A549 treated with Mapracorat at 1 μM for 4 hours (cell line): ENCODE measurements at places on chromosomes 2 and 18. TPM values are rescaled to one million over a fixed set of nuclear protein-coding genes. Genes with fewer than 3 reads are reported as not detected.

Gene SERPINB4
- total RNA-seq: 0.08 to 0.09 TPM in 2 of 5 replicates, not detected in the others

Gene CERS6
- total RNA-seq: 14.2 to 16.8 TPM (median 16.4 TPM) in 5 replicates

Gene ENOSF1
- 21.1 to 27.6 TPM (median 25.6 TPM) in 5 replicates for total RNA-seq

Gene CCL20
- total RNA-seq: 4.2 to 9.2 TPM (median 6.9 TPM) in 5 replicates

Gene ADAM23
- 8.4 to 10.2 TPM (median 9.2 TPM) in 5 replicates for total RNA-seq

Gene TCF7L1
- total RNA-seq: 7.8 to 10.4 TPM (median 9.9 TPM) in 5 replicates

Gene DCDC2C
- total RNA-seq: 0.24 to 0.57 TPM (median 0.38 TPM) in 3 of 5 replicates, not detected in the others

Gene KCNG2
- total RNA-seq: not detected in 5 replicates

Gene SCYGR7
- total RNA-seq: not detected in 5 replicates

Gene TDRD15
- total RNA-seq: not detected in 5 replicates

Gene TMEFF2
- 0.27 to 1.4 TPM (median 0.34 TPM) in 5 replicates for total RNA-seq

Gene TET3
- 6.7 to 9.3 TPM (median 9.0 TPM) in 5 replicates for total RNA-seq

Gene NLRC4
- 0.05 to 0.09 TPM (median 0.05 TPM) in 4 of 5 replicates, not detected in the other for total RNA-seq

Gene CIB4
- total RNA-seq: 0.31 to 0.38 TPM (median 0.35 TPM) in 3 of 5 replicates, not detected in the others

Gene KIF3C
- total RNA-seq: 37.6 to 50.4 TPM (median 44.4 TPM) in 5 replicates

Gene MRPL44
- 45.8 to 52.4 TPM (median 47.5 TPM) in 5 replicates for total RNA-seq

Gene PFN4
- total RNA-seq: 1.1 to 1.9 TPM (median 1.9 TPM) in 5 replicates

Gene CAPN14
- 0.03 to 0.05 TPM in 2 of 5 replicates, not detected in the others for total RNA-seq

Gene CPO
- total RNA-seq: 0.11 to 0.13 TPM in 2 of 5 replicates, not detected in the others

Gene APCDD1
- not detected in 5 replicates for total RNA-seq

Gene TRMT61B
- 12.7 to 16.8 TPM (median 13.8 TPM) in 5 replicates for total RNA-seq

Gene SCN9A
- total RNA-seq: 2.6 to 5.0 TPM (median 4.3 TPM) in 5 replicates

Gene TFPI
- 42.2 to 59.1 TPM (median 50.4 TPM) in 5 replicates for total RNA-seq

Gene PRSS56
- total RNA-seq: 0.07 to 0.21 TPM (median 0.12 TPM) in 5 replicates

Gene PTPN2
- 18.2 to 20.6 TPM (median 19.6 TPM) in 5 replicates for total RNA-seq

Gene UGT1A5
- total RNA-seq: not detected in 5 replicates

Gene BOLL
- not detected in 5 replicates for total RNA-seq

Gene IL36G
- total RNA-seq: not detected in 5 replicates

Gene UGT1A1
- 0.39 to 0.78 TPM (median 0.60 TPM) in 5 replicates for total RNA-seq

Gene DSG4
- total RNA-seq: not detected in 5 replicates

Gene MARCO
- 0.08 to 0.27 TPM (median 0.10 TPM) in 3 of 5 replicates, not detected in the others for total RNA-seq

Gene MYCN
- total RNA-seq: not detected in 5 replicates

Gene SMCHD1
- total RNA-seq: 12.6 to 19.7 TPM (median 14.3 TPM) in 5 replicates

Gene UBR3
- 8.0 to 9.6 TPM (median 9.1 TPM) in 5 replicates for total RNA-seq

Gene CNDP1
- total RNA-seq: not detected in 5 replicates

Gene HOXD4
- total RNA-seq: 0.27 to 0.67 TPM (median 0.50 TPM) in 5 replicates

Gene LINC00305
- not detected in 5 replicates for total RNA-seq

Gene TCF23
- not detected in 5 replicates for total RNA-seq

Gene KCNJ3
- not detected in 5 replicates for total RNA-seq

Gene CYTIP
- total RNA-seq: 0.25 TPM in 1 of 5 replicates, not detected in the others

Gene GFPT1
- total RNA-seq: 18.6 to 25.3 TPM (median 23.7 TPM) in 5 replicates
